ENCODE measurements at places on chromosomes 16 and 17.

GRCh38 chr16:4979736-4980660 lies 21.9 kb downstream of the SEC14L5 start:
- DNase-seq: no peak

GRCh38 chr17:6196355-6196754 lies 126.2 kb downstream of the WSCD1 start:
- DNase-seq: no peak

DNA sequence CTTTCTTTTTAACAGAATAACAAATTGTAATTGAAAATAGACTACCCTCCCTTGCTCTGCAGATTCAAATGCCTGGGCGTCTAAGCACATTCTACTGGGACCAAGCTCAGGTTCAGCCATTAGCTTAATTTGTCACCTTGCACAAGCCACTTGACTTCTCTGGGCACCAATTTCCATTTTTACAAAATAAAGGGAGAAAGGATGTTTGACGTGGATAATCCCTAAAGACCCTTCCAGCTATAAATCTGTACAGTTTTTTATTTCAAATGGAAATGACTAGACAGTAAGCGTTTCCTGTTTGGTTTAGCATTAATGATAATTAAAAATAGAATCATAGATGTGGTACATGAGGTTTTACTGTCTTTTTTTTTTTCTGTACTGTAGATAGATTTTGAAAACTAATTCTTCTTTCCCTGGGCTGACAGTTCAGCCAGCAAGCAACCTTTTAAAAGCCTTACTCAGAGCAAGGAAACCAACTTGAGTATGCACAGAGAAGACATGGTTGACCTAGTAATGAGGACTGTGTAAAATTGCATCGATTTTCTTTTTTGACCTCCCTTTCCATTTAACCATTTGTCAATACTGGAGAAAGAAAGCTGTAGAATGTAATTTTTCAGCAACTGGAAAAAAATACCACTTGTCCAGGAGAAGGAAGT lies 1329.5 kb upstream of the CDH8 start:
- no peak for DNase-seq

DNA sequence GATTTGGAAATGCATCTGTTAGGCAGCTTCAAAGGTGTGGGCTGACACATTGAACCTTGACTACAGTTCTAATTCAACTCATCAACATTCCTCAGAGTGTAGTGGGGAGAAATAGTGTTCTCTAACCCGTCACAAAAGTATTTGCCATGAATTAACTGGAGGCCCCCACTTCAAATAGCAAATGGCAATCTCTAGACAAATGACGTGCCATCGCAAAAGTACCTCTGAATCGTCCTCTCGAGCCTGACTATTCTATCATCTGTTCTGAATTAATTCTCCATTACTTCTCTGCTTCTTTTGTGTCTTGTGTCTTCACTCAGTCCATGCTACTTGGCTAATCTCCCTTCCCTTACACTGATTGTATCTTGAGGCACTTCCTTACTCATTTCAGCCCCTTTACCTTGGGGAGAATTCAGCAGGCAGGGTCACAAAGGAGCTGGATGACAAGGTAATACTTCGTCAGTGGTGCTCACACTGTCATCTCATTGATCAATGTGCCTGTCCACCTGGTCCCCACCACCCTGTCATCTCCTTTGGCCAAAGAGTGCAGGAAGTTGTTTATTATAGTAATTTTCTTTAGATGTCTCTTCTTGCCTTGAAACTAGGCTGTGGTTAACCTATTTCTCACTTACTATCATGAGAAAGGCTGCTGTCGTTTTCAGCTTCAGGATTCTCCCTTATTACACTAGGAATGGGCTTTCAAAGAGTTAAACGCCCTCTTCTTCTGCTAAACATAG lies 108.4 kb downstream of the SYCE1L start:
- no peak for DNase-seq

GRCh38 chr16:4152267-4152666 lies 36.0 kb upstream of the ADCY9 start:
- DNase-seq: no peak

DNA sequence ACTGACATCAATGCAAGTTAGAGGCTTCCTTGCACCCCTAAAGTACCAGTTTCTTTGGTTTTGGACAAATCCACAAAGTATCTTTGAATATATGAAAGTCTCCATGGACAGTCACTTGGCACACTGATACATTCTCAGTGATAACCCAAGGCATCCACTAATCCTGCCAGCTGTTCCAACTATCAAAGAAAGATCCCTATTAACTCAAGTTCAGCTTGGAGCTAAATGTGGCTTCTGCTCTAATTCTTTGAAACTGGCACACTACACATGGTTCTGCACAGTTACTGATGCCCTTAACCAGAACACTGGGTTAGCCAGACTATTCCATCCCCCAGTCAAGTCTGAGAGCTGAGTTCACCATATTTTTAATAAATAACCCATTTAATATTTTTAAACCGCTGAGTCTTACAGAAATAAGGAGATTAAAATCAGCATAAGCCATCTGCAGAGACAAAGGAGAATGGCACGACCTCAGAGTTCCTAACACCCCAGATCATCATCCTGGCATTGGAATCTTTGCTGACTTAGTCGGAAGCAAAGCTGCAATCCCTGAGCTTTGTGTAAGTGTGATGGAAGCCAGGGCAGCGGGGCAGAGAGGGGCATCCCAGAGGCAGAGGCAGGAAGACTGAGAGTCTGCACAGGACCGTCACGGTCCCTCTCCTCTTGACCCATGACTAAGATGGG lies 6.3 kb downstream of the CACNG1 start:
- DNase-seq: no peak

- DNase-seq: no peak
Observed at GRCh38 chr17:62876673-62877405, 68.7 kb upstream of the MARCHF10 start.

- DNase-seq: no peak
Observed at GRCh38 chr17:31148205-31148604, 53.4 kb downstream of the NF1 start.

- no peak for DNase-seq
Observed at GRCh38 chr16:1345087-1345486, 6.6 kb downstream of the TSR3 start.

DNA sequence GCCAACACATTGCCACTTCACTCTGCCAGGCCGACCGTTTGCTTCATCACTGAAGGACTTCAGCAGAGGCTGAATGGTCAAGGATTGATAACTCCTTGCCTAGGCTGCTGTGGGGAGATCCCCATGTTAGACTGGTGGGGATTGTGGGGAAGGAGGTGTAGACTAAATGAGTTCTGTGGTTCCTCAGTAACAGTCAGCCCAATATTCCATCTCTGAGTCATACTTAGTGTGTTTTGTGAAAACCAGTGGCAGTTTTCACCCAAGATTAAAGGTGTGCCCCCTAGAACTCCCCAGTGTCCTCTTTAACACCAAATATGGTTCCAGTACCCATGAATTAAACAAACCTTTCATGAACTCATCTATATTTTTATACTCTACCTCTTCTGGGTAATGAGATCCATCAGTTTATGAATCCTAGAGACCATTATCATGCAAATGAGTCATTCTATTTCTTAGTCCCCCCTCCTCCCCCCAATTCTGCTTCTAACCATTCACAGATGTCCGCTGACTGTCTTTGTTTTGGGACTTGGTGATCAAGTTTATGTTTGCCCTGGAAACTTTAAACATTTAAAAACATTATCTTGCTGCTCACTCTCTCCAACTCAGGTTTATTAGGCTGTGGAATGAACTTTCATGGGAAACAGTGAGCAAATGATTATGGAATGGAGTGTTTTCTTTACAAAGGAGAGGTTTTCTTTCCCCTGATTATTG lies 66.8 kb upstream of the GAS7 start:
- no peak for DNase-seq

DNA sequence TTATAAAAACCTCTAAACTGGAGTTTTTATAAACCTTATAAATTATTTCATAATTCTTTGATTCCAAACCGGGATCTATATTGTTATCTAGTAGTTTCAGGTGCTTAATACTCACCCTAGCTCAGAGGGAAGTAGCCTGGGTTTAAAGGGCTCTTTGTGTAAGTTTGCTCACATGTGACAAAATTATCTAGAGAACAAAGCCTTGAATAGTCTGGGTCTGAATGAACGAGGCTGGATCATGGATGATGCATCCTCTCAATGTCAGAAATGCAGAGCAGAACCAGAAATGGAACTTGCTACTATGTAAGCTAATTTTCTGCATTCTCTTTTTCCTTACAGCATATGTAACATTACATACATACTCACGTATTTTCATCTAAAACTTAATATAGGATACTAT lies 103.9 kb upstream of the NETO2 start:
- DNase-seq: no peak

DNA sequence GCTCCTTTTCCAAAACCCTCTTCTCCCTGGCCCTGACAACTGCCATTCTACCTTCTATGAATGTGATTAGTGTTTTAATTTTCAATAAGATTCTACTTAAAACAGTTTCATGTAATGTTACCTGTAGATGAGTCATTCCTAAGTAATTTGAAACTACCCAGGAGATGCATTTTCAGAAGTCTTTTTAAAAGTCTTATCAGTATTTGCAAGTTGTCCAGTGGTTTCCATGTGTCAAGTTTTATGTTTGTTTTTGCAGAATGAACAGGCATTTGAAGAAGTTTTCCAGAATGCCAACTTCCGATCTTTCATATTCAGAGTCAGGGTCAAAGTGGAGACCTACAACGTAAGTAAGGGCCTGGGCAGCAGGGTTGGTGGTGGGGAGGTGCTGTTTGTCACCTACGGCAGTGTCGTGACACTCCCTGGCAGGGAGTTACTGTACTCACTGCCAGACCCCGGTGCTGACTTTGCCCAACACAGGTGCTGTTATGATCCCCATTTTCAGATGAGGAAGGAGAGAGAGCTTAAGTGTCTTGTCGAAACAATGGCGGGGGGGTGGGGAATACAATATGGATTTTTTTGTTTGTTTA lies 65.0 kb downstream of the RPA1 start:
- no peak for DNase-seq

DNA sequence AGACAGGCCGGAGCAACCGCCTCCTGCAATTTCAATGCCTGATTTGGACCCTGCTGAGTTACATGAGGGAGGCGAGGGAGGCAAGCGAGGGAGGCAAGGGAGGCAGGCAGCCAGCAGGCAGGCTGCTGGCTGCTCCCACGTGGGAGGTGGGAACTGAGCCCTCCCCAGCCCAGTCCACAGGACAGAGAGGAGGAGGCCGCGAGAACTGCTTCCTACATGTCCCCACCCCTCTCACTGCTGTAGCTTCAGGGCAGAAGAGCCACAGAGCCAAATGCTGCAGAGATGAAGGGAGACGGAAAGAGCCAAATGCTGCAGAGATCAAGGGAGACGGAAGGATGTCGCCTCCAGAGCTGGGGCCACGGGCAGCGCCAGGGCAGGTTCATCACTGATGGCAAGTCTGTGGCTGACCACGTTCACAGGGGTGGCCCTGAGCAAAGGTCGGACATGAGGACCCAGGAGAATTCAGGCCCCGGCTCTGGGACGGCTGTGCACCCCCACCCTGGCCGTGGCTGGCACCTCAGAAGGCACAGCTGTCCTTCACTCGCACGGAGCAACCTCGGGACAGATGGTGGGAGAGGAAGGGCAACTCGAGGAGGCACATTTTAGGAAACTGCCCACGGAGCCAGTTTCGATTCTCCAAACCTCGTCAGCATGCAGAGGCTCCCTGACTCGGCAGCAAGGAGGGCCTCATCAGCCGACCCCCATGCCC lies 21.5 kb downstream of the RPH3AL start:
- no peak for DNase-seq

- no peak for DNase-seq
Observed at GRCh38 chr17:77662833-77663232, 295.7 kb upstream of the TNRC6C start.

- no peak for DNase-seq
Observed at GRCh38 chr16:3195975-3196374, 8.0 kb downstream of the OR1F1 start.

- no peak for DNase-seq
Observed at GRCh38 chr16:79362300-79362970, 238.1 kb downstream of the MAF start.

- no peak for DNase-seq
Observed at GRCh38 chr16:83888672-83889044, 10.3 kb upstream of the MLYCD start.

- DNase-seq: peak; percentile 30
Observed at GRCh38 chr17:75877752-75878173, 618 bp downstream of the TRIM47 start.

GRCh38 chr17:47716375-47716774 lies 16.7 kb upstream of the TBX21 start:
- no peak for DNase-seq

- DNase-seq: no peak
Observed at GRCh38 chr16:51049276-51049675, 101.8 kb downstream of the SALL1 start.

Data from caudate nucleus (tissue), 63 donors.